Right cardiac atrium (tissue), 5 donors: ENCODE measurements at places on chromosomes 3 and 15.

DNA sequence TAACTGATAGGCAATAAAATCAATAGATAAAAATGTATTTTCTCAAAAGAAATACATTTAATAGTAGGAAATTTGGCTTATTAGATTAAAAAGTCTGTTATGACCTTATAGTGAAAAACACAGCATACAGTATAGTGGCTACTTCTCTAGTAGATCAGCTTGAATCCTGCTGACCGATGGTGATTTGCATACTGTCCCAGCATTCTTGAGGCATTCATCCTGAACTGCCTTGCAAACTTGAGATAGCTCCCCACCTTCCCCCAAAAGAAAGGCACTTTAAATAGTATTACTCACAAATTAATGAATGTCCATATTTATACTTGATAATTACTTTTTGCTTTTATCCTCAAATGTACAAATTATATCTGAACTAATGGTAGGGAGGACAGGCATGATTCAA lies 6.7 kb downstream of the CHMP2B start:
- DNase-seq, result no peak

DNA sequence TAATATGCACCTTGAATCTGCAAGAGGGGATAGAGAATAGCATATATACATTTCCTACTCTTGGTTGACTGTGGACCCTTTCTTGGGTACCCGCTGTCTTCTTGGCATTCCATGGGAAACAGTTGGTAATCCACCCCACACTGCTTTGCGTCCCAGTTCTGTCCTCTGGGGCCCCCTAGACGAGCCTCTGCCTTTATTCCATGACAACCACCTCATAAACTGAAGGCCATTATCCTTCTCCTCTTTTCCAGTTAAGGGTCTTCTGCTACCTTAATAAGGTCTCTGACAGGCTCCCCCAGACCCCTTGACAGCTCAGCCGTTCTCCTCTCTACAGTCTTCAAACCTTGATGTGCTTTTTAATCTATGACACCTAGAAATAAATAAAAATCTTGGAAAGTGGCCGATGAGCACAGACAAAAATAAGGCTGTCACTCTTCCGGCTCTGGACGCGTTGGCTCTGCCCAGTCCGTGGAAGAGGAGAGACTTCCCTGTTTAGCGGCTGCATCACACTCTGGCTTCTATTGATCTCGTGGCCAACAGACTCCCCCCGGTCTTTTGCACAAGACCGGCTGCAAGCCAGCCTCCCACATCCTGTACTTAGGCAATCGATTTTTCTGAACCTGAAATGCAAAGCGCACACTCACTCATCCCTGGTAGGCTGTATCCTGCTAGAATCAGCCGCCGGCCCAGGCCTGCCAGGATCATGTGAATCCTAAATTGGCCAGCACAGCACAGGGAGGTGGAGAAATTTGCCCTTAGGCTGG lies 251.0 kb upstream of the TLE3 start:
- peak; percentile 43 for DNase-seq

DNA sequence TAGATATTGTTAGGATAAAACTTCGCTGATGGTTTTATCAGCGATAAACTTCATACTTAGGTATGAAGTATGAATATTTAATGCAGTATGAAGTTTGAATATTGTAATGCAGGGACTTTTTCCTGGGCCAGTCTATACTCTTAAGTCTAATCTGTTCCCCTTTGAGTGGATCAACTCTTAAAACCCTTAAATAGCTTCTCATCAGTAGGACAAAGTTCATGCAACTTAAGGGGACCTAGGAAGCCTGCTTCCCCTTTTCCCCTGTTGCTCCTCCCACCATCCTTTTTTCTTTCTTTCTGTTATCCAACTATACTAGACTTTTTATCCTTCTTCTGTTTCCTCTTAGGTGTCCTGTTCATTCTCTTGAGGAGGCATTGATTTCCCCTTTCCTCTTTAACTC lies 78.7 kb downstream of the MITF start:
- no peak for DNase-seq

GRCh38 chr3:76958274-76958673 lies 81.6 kb upstream of the ROBO2 start:
- DNase-seq, result no peak

- no peak for DNase-seq
Measured at GRCh38 chr15:82970696-82971095, 15.3 kb upstream of the RAMAC start.

DNA sequence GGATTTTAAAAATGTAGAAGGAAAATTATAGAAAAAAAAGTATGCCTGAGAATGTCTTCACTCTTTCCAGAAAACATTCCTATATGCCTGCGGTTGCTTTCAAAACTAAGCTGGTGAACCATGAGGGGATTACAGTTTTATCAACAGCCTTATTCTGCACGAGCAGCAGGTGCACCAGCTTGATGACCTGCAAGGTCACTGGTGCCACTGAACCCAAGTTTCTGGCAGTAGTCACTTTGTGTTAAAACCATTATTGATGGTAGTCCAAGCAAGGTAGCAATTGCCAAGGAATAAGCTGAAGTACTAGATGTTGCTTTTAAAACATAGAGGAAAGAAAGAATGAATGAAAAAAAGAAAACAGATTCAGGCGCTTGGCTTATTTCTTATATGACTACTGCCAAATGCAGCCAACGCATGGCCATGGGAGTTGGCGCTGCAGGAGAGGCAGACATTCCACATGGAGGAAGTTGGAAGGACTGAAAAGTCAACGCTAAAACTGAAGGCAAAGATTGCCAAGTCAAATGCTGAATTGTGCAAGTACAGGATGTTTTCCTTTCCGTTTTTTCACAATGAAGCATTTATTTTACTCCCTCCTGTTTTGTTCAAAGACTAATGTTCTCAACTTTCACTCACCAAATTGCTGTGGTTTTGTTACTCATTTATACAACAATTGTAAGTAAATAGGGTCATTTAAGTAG lies 601.4 kb downstream of the CADM2 start:
- peak; percentile 80 for DNase-seq

- DNase-seq, result no peak
Measured at GRCh38 chr3:193946945-193947344, 189.0 kb upstream of the HES1 start.

GRCh38 chr3:18469775-18470174 lies 44.6 kb upstream of the SATB1 start:
- DNase-seq, result no peak

- peak; percentile 51 for DNase-seq
Measured at GRCh38 chr15:58440158-58440910, 8.5 kb downstream of the LIPC start.

DNA sequence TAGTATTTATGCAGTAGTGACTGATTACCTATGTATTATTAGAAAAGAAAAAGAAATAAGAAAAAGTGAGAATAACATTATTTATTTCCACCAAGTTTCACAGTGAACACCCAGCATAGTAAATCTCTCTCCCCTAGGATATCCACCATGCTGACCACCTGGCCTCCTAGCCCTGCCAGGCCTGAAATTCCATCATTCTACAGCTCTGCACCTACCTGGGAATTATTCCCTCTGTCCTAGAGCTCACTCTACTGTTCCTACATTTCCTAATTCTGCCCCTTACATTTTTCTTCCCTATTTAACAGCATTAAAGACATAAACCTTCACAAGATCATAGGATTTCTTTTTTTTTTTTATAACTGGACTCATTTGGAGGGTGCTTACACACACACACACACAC lies 525.3 kb upstream of the PPP2R3A start:
- no peak for DNase-seq

DNA sequence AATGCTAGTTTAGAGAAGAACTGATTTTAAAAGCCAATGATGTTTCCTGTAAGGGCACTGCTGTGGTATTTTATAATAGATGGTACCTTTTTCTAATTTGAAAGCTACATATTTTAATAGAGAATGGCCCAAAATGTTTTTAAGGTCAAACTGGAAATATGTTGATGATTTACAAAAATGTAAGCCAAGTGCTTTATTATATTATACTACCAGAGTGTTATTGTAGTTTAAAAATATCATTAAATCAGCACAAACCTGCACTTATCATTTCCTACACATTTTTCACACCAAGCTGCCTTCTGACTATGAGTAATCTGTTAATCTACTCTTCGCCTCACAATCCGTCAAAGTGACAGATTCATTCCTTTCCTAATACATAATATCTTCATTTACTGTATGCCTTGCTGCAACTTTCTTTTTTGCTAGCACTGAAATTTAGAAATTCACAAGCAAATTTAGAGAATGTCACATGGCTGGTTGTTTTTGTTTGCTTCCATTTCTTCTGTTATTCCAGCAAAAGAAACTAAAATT lies 126.4 kb upstream of the FAM3D start:
- no peak for DNase-seq

GRCh38 chr15:31803388-31803884 lies 226.9 kb upstream of the CHRNA7 start:
- no peak for DNase-seq

GRCh38 chr3:177089110-177089509 lies 108.2 kb downstream of the TBL1XR1 start:
- no peak for DNase-seq

DNA sequence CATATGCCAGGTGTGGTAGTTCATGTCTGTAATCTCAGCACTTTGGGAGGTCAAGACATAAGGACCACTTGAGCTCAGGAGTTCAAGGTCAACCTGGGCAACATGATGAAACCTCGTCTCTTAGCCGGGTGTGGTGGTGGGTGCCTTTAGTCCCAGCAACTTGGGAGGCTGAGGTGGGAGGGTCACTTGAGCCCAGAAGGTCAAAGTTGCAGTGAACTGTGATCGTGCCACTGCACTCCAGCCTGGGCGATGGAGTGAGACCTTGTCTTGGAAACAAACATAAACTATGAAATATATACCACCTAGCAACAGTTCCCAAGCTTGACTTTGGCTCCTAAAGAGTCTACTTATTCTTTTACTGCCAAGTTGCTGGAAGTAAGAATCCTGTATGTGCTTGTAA lies 30.9 kb downstream of the UBE3A start:
- DNase-seq, result no peak

DNA sequence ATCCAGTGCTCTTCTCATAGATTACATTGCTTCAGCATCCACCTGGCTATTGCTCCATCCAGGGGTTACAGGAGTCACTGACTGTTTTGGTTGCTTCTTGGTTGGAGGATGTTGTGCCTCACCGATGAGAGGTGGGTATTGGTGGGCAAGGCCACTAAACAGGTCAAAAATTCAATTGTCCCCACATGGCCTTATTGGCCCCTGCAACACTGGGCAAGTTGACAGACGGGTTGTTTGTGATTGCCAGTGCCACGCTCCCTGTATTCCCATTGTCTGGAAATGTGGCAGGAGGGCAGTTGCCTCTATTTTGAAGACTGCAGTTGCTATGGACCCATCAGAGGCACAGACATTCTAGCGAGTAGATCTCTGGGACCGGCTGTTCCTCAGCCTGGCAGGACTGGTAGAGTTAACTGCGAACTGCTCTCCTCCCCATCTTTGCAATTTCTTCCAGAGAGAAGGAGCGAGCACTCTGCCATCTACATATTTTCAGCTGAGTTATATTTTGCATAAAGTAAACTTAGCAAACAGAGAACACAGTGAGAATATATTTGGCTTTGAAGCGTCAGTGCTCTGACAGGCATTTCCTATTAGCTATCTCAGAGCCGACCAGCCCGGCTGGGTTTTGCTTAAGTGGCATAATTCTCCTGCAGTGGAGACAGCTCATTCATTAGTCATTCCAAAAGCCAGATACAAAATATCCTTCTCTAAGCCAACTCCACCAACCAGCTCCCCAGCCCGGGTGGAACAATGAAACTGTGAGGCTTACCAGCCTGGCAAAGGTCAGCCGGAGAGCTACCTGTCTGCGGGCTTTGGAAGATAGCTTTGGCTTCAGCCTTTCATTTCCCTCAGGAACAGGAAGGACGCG lies 26.0 kb upstream of the MAGEF1 start:
- DNase-seq, result no peak

DNA sequence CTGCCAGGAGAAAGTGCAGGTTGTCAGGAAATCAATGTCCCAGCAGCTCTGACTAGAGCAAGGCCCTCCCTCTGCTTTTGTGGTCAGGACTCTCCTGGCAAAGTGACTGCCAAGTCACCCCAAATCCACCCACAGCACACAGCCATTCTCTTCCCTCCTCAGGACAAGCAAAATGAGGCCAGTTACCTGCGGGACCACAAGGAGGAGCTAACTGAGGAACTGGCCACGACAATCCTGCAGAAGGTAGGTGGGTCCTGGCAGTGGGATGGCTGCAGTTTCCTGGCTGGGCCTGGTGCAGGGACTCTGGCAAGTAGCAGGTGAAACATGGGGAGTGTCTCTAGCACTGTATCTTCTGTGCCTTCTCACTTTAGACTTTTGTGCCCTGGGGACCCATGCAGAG lies 142.5 kb upstream of the EIF1B start:
- no peak for DNase-seq

GRCh38 chr3:48406443-48407431 lies 23.1 kb downstream of the PLXNB1 start:
- DNase-seq, result no peak

- no peak for DNase-seq
Measured at GRCh38 chr3:156344215-156344614, 210.7 kb downstream of the SSR3 start.

GRCh38 chr3:172560026-172560425 lies 36.8 kb upstream of the TNFSF10 start:
- DNase-seq, result no peak

DNA sequence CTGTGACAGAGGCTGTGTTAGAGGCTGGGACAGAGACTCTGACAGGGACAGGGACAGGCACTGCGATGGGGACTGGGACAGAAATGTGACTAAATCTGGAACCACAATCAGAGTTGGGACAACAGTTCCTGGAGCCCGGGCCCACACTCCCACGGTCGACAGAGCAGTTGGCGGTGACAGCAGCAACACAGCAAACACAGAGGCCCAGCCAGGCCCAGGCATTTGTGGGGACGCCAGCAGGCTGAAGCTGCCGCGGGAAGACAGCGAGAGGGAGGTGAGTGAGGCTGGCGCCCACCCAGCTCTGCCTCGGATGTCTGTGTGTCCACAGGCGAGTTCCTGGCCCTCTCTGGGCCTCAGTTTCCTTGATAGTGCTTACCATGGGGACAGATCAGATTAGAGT lies 9.3 kb upstream of the HCN4 start:
- DNase-seq, result peak; percentile 51

DNA sequence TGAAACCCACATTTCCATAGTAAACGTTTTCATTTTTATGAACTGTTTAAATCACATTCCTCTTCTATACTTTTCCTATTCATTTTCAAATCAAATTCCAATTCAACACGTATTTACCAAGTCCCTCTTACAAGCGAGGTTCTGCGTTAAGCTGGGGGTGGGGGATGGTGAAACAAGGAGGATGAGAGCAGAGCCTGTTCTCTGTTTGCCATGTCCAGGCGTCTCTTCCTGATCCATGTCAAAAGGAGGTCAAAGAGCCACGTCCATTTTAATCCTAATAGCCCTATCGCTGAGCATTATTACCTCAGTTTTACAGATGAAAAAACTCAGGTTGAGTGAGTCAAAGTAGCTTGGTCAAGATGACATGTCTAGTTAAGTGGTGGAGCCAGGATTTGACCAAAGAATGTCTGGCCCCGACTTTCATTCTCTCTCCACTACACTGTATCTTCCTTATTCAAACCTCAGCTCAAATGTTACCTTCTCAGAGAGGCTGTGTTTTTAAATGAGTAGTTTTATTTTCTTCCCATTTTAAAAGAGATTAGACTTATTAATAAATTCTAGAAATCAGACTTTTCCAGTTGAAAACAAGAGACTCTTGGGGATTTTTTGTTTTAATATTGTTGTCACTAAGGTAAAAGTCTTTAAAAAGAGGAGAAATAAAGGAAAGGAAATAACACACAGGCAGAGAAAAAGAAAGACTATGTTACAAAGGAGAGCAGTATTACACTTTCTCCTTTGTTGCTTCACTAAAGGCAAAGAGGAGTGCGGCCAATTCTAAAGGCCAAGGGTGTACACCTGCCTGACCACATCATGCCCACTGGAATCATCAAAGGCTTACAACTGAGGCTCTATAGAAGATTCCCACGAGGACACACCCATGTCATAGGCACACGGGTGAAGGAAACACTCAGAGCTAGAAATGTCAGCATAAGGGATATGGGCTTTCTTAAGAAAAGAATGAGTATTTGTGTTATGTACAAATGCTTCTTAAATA lies 42.4 kb downstream of the MYO5A start:
- DNase-seq, result no peak
